ENCODE measurements at places on chromosomes 1 and 21.
A peak's percentile ranks its signal among the peaks of the same experiment; 100 is the strongest.

DNA sequence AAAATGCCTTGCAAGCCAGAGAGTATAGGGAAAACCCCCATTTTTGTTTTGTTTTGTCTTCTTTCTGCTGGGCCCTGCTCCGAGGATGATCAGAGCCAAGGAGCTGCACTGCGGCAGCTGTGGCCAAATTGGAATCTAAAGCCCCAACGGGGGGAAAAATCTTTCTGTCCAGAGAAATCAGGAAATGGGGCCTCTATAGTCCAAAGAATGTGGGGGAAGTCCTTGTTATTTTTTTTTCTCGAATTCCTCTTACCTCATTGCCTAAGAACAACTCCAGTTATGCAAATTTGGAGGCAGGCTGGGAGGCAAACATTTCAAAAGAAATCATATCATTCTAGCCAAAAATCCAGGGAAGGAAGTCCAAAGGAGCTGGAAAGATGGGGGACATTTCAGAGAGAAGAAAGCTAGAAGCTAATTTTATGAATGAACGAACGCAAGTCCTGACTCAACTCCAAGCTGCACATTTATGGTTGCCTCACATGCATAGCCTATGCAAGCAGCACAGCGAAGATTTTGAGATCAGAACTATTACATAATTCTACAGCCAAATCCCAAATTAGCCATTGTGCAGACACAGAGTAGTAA, 263.2 kb downstream of the KCTD3 start:
- no peak for DNase-seq

DNA sequence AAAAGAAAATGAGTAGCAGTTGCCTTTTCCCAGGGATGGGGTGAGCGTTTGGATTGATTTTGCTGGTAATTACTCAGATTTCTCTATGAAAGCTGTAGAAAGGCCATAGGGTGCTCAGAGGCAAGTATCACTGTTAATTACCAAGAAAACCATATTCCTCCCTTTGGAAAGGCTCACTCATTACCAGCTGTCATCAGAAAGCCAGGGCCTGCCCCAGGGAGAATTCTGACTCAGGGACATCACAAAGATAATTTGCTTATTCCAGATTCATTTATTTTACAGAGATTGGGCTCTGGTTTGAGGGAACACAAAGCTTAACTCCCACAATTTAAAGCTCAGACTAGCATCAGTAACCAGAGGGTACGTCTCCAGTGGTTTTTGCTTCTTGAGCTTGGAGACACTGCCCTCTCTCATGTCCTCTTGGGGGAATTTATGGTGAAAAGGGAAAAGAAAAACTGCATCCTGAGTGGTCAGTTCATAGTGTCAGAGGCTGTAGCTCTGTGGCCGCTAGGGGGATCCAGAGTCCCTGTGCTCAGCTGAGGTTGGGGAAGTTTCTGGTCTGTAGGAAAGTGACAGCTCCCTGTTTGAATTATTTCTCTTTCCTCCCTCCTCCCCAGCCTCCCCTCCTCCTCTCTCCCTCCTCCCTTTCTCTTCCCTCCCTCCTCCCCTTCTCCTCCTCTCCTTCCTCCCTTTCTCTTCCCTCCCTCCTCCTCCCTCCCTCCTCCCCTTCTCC, 204.3 kb downstream of the KCNJ6 start:
- no peak for DNase-seq

GRCh38 chr1:180612632-180613031, 19.2 kb upstream of the XPR1 start:
- no peak for DNase-seq

DNA sequence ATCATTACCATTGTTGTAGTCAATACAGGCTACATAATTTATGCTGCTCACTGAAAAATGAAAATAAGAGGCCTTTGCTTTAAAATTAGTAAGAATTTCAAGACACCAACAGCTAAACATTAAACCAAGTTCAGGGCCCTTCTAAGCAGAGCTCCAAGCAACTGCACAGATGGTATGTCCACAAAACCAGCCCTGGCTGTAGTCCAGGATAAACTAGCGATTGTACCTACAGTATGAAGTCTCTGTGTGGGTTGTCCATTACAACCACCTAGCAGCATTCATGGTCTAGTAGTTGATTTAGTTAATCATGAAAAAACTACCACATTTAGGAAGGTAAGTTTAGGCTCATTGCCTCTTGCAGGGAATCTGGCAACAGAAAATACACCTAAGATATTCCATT, 35.3 kb downstream of the CLCA4 start:
- no peak for DNase-seq

DNA sequence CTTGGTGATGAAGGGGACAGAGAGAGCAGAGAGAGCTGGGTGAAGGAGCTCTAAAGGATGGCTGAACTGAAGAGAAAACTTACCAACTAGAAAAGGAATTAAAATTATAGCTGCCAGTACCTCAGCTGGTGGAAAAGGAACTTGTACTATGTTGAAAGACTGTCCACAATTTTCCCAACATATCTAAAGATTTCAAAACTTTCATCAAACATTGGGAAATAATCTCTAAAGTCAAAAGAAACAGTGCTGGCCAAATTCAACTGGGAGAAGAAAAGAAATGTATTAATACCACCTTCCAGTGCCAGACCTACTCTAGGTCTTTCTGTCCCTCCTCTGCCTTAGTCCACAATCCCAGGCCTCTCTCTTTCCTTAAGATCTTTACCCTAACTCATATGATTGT, 6.1 kb downstream of the SMG5 start:
- DNase-seq, result no peak

GRCh38 chr1:187513190-187513589, 684.4 kb downstream of the PLA2G4A start:
- no peak for DNase-seq

GRCh38 chr21:16070207-16070651, 340.4 kb downstream of the USP25 start:
- no peak for DNase-seq

DNA sequence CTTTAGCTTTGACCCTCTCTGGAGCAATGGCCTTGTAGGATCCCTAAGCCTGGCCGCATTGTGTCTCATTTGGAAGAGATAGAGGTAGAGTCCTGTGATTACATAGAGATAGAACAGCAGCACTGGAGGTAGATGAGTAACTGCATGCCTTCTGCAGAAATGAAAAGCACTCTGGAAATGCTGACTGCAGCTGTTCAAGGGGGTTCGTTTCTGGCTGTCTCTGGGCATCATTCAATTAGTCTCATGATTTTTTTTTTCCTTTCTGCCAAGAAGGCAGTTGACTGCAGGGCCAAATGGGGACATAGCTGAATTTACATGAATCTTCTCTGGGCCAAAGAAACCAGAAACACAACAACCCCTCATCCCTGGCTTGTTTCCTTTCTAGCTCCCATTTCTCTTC, 28.1 kb upstream of the SNX27 start:
- no peak for DNase-seq

DNA sequence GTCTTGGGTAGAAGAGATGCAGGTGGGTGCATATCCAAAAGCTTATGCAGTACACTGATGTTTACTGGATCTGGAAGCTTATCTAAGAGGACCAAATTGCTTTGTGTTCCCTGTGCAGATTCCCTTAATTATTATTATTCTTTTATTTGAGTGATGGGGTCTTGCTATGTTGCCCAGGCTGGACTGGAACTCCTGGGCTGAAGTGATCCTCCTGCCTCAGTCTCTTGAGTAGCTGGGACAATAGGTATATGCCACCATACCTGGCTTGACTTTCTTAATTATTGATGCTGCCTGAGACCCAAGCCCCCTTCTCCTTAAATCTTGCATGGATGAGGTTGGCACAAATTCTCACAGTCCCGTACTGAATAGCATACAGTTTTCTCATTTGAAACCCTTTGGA, 83.0 kb downstream of the MACF1 start:
- DNase-seq, result no peak

- no peak for DNase-seq
Measured at GRCh38 chr1:8408151-8408839, 90.4 kb downstream of the SLC45A1 start.

GRCh38 chr1:192866241-192866868, 57.5 kb downstream of the RGS2 start:
- no peak for DNase-seq

DNA sequence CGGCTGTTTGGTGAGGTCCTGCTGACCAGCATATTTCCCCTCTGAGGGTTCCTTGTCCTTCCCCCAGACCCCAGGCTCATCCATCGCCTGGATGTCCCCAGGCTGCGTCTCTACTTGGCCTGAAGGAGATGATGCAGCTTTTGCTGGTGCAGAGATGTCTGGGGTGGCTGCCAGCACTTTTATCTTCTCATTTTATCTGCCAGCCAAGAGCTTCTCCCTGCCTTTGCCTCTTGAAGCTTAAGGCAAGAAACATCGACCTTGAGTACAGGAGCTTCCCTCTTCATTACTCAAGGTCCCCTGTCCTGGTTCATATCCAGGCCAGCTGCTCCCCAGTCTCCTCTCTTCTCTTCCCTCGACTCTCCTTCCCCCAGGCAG, 9.2 kb upstream of the H6PD start:
- no peak for DNase-seq

GRCh38 chr1:67052741-67053534, 1.0 kb downstream of the SLC35D1 start:
- DNase-seq, result peak; percentile 12

DNA sequence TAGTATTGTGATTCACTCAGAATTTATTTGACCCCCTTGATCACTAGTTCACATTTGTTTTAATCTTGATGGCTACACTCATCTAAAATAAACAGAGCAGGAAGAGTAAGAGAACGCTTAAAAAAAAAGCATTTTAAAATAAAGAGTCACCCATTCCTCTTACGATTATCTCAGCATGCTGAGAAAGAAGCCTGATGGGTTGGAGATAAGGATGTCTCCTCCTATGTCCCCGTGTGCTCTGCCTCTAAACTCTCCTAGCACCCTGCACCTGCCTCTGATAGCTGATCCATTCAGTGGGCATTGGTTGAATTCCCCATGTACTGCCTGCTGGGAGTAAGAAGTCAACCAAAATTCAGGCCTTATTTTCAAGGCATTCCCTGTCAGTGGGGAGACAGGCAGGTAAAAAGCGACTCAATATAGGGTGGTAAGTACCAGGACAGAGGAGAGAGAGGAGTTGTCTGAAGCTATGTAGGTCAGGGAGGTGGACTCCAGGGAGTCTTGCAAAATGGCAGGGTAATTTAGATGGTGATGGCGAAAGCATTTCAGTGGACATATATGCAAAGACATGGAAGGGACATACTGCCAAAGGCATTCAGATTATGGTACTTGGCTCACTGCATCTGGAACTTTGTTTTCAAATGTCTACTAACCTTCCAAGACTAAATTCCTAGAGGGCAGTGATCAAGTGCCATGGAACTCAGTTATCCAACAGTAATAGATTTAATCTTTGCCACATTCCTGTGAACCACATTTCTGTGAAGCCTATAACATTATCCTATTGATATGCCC, 18.4 kb downstream of the ELAVL4 start:
- DNase-seq, result no peak

- DNase-seq, result no peak
Measured at GRCh38 chr1:216621536-216621935, 101.7 kb downstream of the ESRRG start.

DNA sequence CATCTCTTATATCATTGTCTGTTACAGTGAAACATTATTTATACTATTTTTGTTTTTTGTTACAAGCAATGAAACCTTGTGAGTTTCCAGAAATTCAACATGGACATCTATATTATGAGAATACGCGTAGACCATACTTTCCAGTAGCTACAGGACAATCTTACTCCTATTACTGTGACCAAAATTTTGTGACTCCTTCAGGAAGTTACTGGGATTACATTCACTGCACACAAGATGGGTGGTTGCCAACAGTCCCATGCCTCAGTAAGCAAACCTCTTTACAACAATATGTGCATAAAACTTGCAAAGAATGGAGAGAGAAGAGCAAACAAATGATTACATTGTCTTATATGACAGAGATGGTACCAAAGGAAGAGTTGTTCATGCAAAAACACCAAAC, 22.4 kb downstream of the CFHR4 start:
- DNase-seq, result no peak

- DNase-seq, result no peak
Measured at GRCh38 chr1:244150071-244150470, 99.0 kb downstream of the ZBTB18 start.

DNA sequence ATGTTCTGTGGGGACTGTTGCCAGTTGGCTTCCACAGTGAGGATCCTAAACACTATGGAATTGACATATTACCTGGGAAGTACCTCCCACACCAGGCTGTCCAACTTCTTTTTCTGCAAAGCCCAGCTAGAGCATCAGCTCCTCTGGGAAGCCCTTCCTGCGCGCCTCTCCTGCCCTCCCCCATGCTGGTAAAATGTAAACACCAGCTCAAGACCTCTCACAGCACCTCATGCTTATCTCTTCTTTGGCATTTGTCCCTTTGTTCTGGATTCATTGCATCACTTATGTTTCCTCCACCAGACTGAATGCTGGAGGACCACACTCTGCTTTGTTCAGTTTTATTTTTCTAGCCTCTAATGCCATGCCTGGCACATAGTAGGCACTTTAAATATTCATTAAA, 172.1 kb downstream of the HHAT start:
- no peak for DNase-seq

DNA sequence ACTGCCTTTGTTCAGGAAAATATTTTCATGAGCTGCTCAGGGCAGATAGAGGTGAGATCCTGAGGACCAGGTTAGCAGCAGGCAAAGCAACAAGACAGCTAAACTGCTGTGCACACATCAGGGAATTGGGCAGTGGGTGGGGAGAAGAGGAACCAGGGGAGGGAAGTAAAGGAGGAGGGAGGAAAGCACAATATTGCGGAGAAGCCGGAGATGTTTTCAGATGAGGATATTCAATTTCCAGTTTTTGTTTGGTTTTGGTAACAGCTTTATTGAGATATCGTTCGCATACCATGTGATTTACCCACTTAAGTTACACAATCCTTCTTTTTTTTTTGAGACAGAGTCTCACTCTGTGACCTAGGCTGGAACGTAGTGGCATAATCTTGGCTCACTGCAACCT, 34.5 kb downstream of the EPHA10 start:
- no peak for DNase-seq

DNA sequence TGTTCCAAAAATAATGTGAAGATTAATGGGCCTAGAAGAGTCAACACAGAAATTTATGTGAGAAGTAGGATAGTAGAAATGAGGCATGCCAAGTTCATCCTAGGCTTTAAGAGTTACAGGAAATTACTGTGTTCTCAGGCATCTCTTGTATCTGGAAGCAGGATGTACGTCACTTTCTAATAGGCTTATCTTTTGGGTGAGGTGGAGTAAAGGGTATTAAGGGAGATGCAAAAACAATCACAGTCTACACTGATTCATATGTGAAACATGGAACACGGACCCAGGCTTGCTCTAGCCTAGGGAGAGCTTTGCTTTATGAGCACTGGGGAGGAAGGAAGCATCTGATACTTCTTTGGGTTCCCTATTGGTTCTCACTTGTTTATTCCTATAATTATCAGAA, 84.5 kb upstream of the RGS4 start:
- DNase-seq, result no peak

GRCh38 chr1:208161005-208161404, 83.2 kb downstream of the PLXNA2 start:
- DNase-seq, result no peak
